AG10803 (cell line): ENCODE measurements at places on chromosomes 6 and 20.

GRCh38 chr6:125154118-125154760 lies 666 bp downstream of the TPD52L1 start:
- DNase-seq, result no peak

GRCh38 chr6:22451962-22452361 lies 117.4 kb upstream of the HDGFL1 start:
- DNase-seq, result peak; percentile 43

DNA sequence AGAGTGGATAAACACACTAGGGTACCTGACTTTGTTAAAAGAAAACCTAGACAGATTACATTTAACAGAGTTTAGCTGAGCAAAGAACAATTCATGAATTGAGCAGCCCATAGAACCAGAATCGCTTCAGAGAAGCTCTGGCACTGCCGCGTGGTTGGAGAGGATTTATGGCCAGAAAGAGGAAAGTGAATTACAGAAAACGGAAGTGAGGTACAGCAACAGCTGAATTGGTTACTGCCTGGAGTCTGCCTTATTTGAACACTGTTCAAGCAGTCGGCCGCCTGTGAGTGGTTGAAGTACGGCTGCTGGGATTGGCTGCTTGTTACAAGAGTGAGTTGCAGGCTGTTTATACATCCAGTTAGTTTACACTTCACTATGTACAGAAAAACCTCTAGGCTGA lies 253.8 kb upstream of the CDYL start:
- peak; percentile 3 for DNase-seq

- no peak for DNase-seq
Observed at GRCh38 chr6:127520066-127520465, 931 bp upstream of the MTCL3 start.

- no peak for DNase-seq
Observed at GRCh38 chr6:111770263-111771093, 102.8 kb downstream of the FYN start.

- peak; percentile 88 for DNase-seq
Observed at GRCh38 chr6:81766482-81767069, 14.1 kb upstream of the TENT5A start.

GRCh38 chr6:55874316-55874715 lies 1.1 kb downstream of the BMP5 start:
- DNase-seq, result no peak

GRCh38 chr20:50252701-50253100 lies 62.1 kb downstream of the CEBPB start:
- no peak for DNase-seq

DNA sequence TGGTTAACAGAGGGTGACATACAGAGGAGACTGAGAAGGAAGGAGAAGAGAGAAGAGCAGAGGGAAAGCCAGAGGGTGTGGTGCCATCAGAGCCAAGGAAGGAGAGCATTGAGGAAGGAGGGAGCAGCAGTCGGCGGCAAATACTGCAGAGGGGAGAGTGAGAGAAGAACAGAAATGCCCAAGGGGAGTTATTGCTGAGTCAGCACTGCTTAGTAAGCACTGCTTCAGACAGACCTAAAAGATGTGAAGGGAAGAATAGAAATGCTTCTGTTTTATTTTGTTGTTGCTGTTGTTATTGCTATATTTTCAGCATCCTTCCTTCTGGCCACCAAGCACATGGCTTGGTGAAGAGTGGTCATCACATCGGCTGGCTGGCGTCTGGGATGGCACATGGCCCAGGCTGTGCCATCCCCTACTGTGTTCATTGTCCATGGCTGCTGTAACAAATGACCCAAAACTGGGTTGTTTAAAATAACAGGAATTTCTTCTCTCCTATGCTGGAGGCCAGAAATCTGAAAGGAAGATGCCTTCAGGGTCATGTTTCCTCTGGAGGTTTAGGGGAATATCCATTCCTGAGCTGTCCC lies 204.1 kb upstream of the CNR1 start:
- DNase-seq, result no peak

DNA sequence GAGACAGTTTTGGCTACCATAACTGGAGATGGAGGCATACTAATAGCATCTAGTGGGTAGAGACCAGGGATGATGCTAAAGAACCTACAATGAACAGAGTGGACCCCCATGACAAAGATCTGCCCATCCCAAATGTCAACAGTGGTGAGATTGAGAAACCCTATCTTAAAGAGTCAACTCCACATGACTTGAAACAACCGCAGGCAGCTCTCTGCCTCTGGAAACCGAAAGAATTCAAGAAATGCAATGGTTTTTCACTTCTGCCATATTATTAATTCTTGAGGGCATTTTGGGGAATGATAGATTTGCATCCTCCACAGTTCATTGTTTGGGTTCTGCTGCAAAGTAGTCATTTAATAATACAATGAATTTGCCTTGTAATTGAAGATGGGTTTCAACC lies 463.4 kb downstream of the MAFB start:
- DNase-seq, result peak; percentile 17

DNA sequence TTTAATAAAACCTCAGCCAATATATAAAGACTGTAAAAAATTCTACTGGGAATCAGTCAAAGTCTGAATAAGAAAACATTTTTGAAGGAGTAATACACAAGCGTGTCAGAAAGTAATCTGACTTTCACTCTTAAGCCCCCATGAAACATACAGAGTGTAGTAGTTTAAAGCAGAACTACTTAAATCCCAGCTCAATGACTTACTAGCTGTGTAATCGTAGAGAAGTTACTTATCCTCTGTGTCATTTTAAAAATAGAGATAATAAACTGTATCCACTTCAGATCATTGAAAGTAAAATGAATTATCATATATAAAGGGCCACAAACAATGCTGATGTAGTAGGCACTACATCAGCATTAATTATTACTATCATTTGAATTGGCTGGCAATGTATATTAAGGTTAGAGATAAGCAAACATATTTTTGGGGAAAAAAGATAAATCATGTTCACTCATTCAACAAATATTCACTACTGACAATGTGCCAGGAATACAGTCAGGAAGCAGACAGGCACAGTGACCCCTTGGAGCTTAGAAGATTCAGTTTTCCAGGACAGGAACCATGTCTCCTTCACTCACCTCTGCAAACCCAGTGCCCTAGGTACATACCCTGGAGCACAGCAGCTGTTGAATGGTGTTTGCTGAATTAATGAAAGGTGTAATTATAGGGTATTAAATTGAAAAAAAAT lies 14.4 kb downstream of the REPS1 start:
- DNase-seq, result peak; percentile 52

DNA sequence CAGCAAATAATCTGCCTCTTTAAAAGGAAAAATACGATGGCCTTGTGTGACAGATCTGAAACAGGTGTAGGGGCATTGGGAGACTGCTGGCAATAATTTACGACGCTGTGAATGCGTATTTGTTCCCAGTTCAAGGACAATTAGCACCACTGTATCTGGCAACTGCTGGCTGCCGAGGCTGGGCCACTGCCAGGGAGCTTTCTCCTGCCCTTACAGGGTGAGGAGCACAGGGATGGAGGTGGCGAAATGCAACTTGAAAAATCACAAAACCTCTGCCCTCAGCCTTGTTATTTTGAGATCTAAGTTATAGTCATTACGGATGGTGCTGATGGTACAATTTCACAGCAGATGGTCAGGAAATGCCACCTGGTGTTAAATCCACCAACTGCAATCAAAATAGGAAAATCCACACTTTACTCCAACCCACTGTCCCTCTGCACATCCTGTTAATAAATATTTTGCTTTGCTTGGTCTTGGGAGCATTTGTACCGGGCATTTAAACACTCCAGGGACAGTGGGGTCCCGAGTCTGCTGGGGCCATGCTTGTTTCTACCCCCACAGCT lies 6.4 kb downstream of the MYLK4 start:
- no peak for DNase-seq

DNA sequence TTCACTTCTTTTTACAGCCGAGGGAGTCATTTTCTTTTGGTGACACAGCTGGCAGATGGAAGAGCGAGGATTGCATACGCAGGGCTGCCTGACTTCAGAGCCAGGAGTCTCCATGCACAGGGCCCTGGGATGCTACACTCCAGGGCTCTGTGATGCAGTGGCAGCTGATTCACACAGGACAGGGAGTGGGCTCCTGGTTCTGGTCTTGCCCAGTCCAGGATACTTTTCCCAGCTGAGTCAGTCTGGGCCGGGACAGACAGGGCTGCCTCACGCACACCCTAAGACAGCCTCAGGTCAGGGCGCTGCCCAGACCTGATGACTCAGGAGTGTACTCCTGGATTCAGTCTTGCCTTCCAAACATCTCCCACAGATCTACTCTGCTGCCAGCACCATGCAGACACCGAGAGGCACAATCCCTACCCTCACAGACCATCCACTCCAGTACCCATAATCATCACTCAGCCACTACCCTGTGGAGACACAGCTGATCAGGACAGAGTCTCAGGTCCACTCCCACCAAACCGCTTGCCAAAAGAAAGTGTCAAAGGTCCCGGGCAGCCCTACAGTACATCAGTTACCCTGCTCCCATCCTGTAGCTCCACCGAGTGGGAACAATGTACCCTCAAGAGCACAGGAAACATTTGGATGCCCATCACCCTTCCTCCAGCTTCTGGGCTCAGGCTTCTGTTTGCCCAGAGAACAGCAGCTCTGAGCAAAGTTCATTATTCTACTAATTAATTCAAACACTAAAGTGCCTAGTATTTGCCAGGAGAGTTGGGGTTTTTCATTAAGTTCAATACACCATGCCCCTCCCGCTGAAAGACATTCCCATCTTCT lies 11.5 kb downstream of the SDC4 start:
- DNase-seq, result peak; percentile 93

- no peak for DNase-seq
Observed at GRCh38 chr6:13228264-13229204, 99.8 kb downstream of the TBC1D7 start.

DNA sequence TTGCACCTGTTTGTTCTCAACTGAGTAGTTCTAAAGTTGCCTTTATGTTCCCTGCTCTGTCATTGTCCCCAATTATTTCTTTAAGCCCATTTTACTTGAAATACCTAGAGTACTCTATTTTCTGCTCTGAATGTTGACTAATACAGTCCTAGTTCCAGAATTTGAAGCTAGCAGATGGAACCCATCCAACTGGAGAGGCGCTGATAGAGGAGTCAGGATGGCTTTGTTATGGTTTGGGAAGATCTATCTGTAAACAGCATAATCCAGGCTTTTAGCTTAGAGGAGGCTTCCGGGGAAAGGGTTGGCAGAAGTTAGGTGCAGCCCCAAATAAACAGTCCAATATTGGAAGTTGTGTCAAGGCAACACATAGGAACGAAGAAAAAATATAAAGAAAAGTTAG lies 927.7 kb downstream of the TFAP2A start:
- DNase-seq, result no peak

GRCh38 chr6:83352424-83353061 lies 78.3 kb downstream of the ME1 start:
- peak; percentile 5 for DNase-seq

GRCh38 chr20:50731930-50732690 lies 730 bp downstream of the PARD6B start:
- DNase-seq, result no peak

- no peak for DNase-seq
Observed at GRCh38 chr6:166364456-166364855, 18.3 kb downstream of the MPC1 start.

GRCh38 chr6:89836639-89837222 lies 7.1 kb downstream of the CASP8AP2 start:
- no peak for DNase-seq

GRCh38 chr6:128763599-128764300 lies 119.2 kb upstream of the LAMA2 start:
- DNase-seq, result no peak

DNA sequence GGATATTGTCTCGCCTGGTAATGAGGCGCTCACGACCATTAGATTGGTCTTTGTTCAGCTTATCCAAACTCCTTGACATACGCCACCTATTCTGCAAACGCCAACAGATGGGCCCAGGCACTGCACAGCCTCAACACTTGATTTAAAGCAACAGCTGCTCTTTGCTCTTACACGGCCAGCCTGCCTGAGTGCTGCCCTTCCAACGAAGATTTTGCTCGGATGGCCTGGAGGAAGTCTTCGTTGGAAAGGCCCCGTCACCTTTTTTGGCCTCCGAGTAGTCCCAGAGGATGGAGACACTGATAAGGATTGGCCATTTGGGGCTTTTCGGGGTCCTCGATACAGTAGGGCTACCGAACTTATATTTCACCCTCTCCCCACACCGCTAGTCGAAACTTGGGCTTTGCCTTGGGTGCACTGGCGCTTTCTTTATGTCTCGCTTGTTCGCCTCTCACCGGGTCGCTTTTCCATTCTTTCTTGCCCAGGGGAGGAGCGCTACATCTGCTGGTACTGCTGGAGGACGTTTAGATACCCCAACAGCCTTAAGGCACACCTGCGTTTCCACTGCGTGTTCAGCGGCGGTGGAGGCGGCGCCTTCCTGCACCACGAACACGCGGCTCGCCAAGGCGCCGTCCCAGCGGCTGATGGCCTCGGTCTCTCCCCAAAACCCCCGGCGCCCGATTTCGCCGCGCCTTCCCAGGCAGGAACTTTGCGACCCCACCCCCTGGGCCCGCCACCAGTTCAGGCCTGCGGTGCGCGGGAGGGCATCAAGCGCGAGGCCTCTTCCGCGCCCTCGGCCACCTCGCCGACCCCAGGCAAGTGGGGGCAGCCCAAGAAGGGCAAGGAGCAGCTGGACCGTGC lies 6.1 kb downstream of the PRDM13 start:
- no peak for DNase-seq

GRCh38 chr20:25022680-25023079 lies 30.1 kb upstream of the APMAP start:
- no peak for DNase-seq

GRCh38 chr6:150813993-150814359 lies 51.5 kb upstream of the MTHFD1L start:
- DNase-seq, result no peak

- DNase-seq, result no peak
Observed at GRCh38 chr20:9062066-9062465, 6.8 kb upstream of the PLCB4 start.

DNA sequence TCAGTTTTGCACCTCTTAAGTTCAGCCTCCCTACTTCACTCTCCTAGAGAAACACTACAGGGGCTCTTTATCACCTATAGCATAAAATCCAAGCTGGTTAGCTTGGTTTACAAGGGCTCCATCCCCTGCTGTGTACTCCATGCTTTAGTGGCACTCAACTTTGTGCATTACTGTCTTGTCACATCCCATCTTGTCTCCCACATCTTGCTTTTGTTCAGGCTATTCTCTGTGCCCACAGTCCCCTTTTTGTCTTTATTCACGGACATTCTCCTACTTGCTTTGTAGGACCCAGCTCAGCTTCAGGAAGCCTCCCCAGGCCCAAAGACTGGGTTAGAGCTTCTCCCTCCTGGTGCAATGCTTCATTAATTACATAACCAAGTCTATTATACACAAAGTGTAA lies 107.9 kb upstream of the SPACA1 start:
- no peak for DNase-seq

DNA sequence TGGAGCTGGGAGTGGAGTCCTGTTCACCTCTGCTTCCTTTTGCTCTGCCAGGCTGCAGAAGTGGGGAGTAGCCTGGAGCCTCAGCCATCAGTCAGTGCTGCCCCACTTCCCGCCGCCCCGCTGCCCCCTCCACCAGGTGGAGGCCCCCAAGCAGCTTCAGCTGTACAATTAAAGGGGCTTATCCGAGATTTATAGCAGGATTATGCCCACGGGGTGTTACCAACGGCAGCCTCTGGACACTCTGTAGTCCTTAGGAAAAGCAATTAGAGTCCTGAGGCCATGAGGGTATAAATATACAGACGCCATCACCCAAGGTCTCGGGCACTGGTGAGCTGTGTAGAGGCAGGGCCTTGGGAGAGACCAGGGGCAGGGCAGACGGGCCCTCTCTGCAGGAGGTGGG lies 55.4 kb downstream of the GRM4 start:
- DNase-seq, result no peak
